ENCODE measurements at places on chromosomes 3 and 15. TPM values are rescaled to one million over a fixed set of nuclear protein-coding genes. Genes with fewer than 3 reads are reported as not detected.

- DNase-seq, result no peak
Measured at GRCh38 chr3:197257711-197258110, 40.7 kb downstream of the DLG1 start.

- DNase-seq, result no peak
Measured at GRCh38 chr3:133987948-133988484, 41.7 kb downstream of the SLCO2A1 start.

- DNase-seq, result no peak
Measured at GRCh38 chr3:66419036-66419435, 81.8 kb downstream of the LRIG1 start.

GRCh38 chr3:59654123-59654479 lies 604.3 kb upstream of the CFAP20DC start:
- no peak for DNase-seq

Gene TJP1
- total RNA-seq, result 48.7 TPM

Gene APBA2
- total RNA-seq, result 108 TPM

Gene CLDN16
- under 0.01 TPM for total RNA-seq

Gene LRRC31
- total RNA-seq, result not detected

Gene CAMK2N2
- total RNA-seq, result 3.4 TPM

Gene CFAP100
- total RNA-seq, result 2.0 TPM

Gene CLDN1
- 1.6 TPM for total RNA-seq

Gene PLAAT1
- total RNA-seq, result 8.1 TPM

Gene VPS8
- 190 TPM for total RNA-seq

Gene MELTF
- 1.7 TPM for total RNA-seq

All from occipital lobe (tissue), 3 donors.